NCI-H1930 (cell line): ENCODE measurements at places on chromosomes 13 and 19.

DNA sequence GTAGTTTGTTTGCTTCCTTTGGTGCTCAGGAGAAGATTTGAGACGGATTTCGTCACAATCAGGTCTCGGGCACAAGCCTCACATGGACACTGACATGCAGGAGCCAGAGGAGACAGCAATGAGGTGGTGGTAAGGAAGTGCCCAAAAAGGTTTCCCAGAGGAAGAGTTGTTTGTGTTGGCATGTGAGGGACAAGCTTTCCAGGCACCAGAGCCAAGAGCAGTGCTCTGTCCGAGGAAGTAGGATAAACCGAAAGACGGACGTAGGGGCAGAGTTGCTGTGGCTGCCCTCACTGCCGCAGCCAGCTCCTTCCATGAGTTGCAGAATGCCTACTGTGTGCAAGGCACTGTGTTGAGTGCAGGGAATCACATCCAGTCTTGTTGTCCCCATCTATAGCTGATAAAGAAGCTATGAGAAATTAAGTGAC is 27.7 kb downstream of the SAE1 start:
- no peak for DNase-seq

DNA sequence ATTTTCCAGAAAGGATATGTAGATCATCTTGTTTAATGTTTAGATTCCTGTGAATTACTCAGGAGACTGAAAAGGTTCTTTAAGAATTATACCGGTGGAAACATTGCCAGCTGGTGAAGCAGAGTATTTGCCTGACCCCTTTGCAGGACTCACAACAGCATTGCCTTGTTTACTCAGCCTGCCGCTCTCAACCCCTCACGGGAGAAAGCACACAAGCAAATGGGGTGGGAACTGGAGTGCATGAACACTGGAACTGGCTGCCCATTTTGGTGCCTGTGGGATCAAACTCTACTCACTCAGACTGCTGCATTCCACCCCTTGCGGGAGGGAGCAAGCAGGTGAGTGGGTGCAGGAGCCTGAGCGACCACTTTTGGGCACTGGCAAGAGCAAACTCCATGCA is 804.7 kb upstream of the SLITRK1 start:
- no peak for DNase-seq

DNA sequence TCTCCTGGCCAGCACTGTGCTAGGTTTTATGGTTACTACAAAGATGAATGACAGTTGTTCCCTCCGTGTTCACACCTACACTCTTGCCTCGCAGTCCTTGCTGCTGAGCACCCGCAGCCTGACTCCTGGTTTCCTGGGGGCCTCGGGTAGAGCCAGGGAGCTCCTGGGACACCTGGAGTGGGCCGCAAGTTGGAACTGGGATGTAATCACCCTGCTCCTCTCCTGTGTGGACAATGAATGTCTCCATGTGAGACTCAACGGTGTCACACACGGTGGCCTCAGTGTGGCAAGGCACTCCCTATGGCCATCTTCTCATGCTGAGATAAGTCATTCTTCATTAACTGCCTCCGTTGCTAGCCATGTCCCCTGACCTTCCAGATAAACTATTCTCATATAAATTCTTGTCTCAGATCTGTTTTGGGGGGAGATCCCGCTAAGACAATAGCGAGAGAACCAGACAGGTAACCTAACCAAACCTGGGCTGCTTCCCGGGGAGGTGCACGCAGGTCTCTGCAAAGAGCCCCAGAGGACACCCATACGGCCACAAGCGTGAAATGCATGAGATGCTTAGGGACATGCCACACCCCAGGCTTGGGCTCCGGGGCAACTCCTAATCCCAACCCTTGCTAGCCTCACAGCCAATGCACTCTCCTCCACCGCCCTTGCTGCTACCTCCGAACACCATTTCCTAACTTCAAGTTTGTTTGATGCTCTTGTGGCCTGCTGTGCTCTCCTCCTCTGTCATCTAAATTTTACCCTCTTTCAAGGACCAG is 87.2 kb upstream of the IRS2 start:
- no peak for DNase-seq

DNA sequence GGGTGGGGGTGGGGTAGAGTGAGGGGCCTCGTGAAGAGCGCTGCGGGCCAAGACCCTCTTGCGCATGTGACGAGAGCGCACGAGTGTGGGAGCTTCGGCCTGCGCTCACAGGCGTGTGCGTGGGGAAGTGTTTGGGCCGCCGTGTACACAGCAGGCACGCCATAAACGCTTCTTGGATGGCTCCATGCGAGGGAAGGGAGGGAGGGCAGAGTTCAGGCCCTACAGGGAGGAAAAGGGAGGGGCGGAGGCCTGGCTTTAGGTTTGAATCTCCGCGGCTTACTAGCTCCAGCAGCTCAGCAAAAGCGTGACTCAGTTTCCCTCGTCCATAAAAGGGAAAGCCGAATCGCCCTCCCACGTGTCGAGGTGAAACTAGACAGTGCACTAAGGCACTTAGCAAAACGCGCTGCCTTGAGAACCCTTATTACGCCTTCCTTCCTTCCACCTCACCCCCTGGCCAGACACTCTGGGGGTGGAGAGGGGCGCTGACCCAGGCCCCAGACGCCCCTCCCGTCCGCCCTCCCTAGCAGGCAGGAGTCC is 12.5 kb downstream of the GADD45B start:
- no peak for DNase-seq

DNA sequence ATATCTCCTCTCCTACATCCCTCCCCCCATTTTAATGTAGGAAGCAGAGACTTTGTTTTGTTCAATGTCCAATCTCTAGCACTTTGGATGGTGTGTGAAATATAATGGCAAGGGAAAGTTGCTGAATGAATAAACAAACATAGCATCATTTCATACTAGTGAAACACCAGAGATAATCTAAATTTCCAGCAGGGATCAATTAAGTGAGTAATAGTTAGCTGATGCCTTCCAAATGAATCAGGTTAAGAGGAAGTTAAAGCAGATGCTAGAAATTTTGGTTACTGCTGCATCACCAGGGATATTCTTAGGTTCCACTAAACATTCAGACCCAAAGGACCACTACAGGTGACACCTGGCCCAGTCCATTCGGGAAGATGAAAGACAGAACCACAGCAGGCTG is 8.1 kb downstream of the MRPS31 start:
- DNase-seq: no peak

GRCh38 chr13:48661107-48661506 is 7.4 kb downstream of the CYSLTR2 start:
- DNase-seq: no peak

DNA sequence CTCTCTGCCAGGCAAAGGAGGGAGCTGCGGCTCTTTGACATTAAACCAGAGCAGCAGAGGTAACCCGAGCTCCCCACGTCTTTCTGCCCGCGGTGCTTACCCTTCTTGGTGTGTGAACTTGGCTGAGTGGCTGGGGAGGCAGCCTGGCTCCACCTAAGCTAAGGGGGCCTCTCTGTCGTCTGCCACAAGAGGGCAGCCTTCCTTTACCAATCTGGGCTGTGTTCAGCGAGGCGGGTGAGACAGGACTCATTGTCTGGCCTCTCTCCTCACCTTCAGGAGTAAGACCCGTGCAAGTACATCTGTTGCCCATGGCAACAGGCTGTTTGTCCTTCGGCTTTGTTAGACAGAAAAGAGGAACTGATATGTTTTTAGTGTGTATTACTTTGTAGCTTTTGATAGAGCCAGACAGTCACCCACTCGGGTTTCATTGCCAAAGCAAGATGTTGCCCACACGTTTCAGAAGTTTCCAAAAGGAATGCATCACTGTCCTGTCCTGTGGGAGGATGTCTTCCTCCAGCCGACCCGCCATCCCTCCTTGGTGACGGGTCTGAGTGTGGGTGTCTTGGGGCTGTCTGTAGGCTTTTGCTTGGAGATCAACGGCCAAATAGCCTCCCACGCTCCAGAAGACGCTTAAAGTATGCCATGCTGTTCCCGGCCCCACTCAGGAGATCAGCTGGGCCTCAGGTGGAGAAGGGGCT is 4.6 kb downstream of the POP4 start:
- peak; percentile 74 for DNase-seq

- DNase-seq: peak; percentile 70
Measured at GRCh38 chr13:93853912-93854311, 625.6 kb downstream of the DCT start.
